ENCODE measurements at places on chromosomes 13 and 19. TPM values are rescaled to one million over a fixed set of nuclear protein-coding genes. Genes with fewer than 3 reads are reported as not detected.

Gene ANKRD24
- total RNA-seq = 0.71 TPM

GRCh38 chr13:43574605-43575004 lies 212.2 kb downstream of the ENOX1 start:
- H3K4me1 ChIP-seq = peaks cover 7% of the 10 kb centered on the region
- no peak overlapping the region for H3K27ac ChIP-seq
- H3K36me3 ChIP-seq = no peaks in the 10 kb centered on the region
- H3K27me3 ChIP-seq = no peaks in the 10 kb centered on the region
- H3K4me3 ChIP-seq = no peak overlapping the region

- no peak overlapping the region for H3K27ac ChIP-seq
- H3K4me3 ChIP-seq = no peak overlapping the region
- H3K36me3 ChIP-seq = no peaks in the 10 kb centered on the region
- H3K27me3 ChIP-seq = peaks cover 64% of the 10 kb centered on the region
These were observed 3.4 kb upstream of the POU4F1 start for GRCh38 chr13:78606471-78607408.

GRCh38 chr19:55696301-55697068 lies 21.5 kb downstream of the EPN1 start:
- no peak overlapping the region for H3K27ac ChIP-seq
- H3K27me3 ChIP-seq = no peaks in the 10 kb centered on the region
- DNase-seq = no peak
- no peak overlapping the region for H3K4me3 ChIP-seq

Data from thyroid gland (tissue), 4 donors.